ENCODE measurements at places on chromosomes 11 and 22.

DNA sequence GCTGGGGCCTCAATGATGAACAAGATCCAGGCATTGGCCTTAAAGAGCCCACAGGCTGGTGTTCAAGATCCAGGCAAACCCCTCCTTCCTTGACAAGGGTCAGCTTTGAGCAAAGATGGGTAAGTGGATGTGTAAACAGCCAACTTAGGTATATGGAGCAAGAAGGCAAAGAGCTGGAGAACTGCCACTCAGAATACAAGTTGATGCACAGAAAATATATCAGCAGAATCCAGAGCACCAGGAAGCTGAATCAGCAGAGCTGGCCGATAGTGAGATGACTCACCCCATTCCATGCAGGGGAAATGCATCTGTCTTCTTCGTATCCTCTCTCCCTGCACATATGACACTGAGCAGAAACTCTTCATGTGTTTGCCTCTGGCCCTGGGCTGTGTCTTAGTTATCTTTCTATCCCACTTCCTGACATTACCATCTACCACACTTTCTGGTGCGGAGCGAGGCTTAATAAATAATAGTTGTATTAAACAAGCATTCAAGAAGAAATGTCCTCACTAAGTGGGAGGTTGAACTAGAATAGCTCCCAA lies 57.8 kb downstream of the ENDOD1 start:
- no peak for DNase-seq

DNA sequence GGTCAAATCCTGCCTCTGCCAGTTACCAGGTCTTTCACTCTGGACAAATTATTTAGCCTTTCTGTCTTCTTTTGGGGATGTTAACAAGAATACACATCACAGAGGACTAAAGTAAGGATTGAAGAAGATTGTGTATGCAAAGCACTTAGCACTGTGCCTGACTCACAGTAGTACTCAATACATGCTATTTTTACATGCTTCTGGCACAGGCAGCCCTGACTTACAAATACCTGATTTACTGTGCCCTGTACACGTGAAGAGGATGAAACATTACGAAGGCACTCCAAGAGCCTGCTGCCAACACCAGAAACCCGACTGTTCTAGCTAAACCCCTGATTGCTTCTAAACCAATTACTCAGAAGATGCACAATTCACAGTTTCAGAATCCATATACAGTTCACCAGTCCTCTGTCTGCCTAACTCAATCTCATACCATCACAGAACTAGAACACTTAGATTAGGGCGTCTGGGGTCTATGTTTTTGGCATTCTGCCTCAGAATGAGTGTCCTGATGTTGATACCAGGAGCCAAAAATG lies 300.9 kb upstream of the DDI1 start:
- DNase-seq, result no peak

DNA sequence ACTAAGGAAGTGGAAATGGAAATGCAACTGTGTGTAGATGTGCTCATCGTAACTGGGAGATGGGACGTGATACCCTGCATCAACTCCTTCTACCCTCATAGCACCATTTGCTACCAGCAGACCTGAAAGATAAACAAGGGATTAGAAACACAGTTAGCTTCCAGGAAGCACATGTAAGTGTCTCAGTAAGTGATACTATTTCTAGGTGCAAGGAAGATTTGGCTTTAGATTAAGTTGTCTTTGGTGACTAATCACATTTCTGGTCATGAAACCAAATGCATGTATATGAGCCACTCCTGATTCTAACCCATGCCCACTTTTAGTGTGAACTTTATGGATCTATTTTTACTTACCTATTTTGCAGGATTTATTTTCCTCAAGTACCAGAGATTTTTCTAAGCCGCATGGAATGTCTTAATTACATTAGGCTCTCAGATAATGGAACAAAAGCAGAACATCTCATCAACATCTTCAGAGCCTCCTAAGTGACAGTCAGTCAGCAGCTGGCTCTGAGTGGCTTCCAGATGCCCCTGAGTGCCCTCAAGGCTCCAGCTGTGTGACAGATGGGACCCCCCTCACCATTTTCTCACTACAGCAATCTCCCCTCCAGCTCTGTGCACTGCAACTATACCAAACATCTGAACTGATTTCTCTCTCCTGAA lies 21.2 kb downstream of the SLC5A12 start:
- no peak for DNase-seq

DNA sequence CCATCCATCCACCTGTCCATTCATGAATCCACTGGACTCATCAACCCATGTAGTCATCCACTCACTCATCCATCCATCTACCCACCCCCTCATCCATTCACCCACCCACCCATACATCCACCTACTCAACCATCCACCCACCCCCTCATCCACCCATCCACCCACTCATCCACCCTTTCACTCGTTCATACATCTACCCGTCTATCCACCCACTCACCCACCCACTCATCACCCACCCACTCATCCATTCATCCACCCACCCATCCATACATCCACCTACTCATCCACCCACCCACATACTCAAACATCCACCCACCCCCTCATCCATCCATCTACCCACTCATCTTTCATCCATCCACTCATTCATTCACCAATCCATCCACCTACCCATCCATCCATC lies 37.7 kb downstream of the RTL6 start:
- DNase-seq, result peak; percentile 14

DNA sequence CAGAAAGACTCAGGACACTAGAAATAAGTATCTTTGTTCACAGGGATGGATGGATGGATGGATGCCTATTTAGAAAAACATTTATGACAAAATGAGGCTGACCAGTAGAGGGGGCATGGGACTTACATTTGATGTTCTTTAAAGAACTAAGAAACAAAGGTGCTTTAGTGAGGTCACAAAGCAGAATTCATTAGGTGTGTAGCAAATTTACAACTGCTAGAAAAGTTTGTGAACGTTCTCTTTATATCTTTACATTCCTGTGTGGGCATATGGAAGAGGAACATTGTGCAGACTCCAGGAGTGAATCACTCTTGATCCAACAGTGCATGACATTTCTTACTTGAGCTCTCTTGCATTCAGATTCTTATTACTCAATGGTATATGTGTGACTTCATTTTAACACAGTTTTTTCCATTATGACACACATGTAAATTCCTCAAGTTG lies 15.8 kb upstream of the SIK2 start:
- peak; percentile 37 for DNase-seq

GRCh38 chr22:36961626-36962025 lies 48.2 kb downstream of the CSF2RB start:
- no peak for DNase-seq

DNA sequence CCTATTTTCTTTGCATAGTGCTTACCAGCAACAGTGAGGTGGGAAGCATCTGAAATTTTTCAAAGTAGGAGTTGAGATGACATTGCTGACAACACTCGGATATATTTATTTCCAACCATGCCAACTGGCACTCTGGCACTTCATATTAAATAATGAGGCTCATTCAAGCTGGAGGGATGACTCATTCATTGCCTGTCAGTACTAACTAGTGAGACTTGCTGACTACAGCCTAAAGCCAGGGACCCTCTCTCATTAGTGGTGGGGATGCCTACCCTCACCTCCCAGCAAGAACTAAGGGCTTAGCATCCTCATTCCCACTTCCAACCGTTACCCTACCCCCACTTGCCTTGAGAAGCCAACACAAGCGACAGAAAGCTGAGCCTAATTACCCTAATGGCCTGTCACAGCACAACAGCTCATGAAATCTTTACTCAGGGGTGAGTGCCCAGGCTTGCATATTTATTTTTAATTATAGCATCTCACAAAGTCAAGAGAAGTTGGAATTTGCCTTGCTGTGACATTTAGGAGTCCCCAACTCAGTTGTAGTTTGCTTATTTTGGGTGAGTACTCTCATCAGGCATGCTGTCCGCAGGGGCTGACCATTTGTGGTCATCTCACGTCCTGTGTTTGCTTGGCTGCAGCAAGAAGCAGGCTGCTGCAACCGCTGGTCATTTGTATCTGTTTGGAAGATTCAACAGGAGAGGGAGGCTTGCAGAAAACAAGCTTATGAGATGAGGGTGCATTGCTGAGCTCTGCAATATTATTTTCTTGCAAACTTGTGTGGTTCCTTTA lies 181.6 kb upstream of the POU2AF2 start:
- no peak for DNase-seq

GRCh38 chr11:47234669-47235100 lies 13.9 kb downstream of the ACP2 start:
- DNase-seq, result peak; percentile 16

- DNase-seq, result no peak
Observed at GRCh38 chr11:128714123-128714522, 20.3 kb downstream of the FLI1 start.

GRCh38 chr11:119434591-119435330 lies 11.8 kb upstream of the THY1 start:
- no peak for DNase-seq

GRCh38 chr11:77199137-77199745 lies 71.2 kb downstream of the MYO7A start:
- DNase-seq, result no peak

- DNase-seq, result no peak
Observed at GRCh38 chr11:45176996-45177395, 30.6 kb downstream of the PRDM11 start.

- no peak for DNase-seq
Observed at GRCh38 chr11:2812371-2812991, 73.1 kb downstream of the CDKN1C start.

- no peak for DNase-seq
Observed at GRCh38 chr22:31295831-31296657, 3.8 kb upstream of the PIK3IP1 start.

DNA sequence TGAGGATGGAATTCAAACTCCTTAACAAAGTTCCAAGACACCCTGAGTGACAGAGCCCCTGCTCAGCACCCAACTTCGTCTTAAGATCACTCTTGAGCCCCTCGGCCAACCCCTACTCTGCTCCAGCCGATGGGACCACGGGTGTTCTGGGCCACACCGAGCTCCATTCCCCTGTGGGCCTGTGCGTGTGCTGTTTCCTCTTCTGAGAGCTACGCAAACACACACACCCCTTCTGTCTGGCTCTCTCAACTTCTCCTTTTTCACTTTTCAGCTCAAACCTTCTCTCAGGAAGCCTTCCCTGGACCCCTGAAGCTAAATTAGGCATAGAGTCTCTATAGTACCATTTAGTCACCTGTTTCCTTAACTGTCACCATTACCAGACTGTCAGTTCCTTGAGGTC lies 37.5 kb upstream of the NNMT start:
- no peak for DNase-seq

DNA sequence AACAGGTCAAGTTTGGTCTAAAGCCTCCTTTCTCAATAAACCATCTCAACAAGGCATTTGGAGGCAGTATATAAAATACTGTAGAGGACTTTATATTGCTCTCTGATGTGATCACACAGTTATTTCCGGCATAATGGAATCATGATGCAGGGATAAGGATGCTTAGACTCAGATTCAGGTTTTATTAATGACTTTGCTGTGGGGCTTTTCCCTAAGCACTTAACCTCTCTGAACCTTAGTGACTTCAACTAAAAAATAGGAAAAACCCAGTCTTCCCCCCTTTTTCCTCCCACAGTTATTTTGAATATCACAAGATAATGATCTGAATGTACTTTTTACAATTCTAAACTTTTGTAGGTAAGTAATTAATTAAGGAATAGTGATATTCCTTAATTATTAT lies 94.8 kb upstream of the TENM4 start:
- no peak for DNase-seq

GRCh38 chr22:27840436-27840835 lies 38.9 kb upstream of the MN1 start:
- no peak for DNase-seq

GRCh38 chr11:83220260-83220659 lies 26.7 kb downstream of the ANKRD42 start:
- DNase-seq, result no peak

DNA sequence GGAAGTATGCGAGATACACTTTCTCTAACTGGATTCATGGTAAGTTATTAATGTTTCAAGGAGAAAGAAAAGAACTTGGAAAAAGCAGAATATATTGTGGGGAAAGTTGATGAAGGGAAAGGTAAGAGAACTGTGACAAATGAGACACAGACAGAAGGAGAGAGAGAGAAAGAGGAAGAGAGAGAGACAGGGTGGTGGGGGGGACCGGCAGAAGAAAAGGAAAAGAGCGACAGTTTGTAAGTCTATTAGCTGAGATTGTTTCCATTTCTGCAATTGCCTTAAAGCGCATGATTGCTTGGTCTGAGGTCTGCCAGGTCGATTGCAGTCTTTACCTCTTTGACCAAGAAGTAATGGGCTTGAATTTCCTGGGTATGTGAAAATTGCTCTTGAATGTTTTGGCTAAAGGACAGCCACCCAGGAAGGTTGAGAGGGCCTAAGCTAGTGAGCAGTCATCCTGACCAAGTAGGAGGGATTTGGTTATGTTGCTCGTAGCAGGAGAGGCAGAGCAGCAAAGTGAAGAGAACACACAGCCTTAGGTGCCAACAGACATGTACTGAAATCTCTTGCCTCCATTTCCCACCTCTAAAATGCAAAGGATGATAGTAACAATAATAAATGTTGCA lies 23.6 kb upstream of the TMA7B start:
- no peak for DNase-seq

DNA sequence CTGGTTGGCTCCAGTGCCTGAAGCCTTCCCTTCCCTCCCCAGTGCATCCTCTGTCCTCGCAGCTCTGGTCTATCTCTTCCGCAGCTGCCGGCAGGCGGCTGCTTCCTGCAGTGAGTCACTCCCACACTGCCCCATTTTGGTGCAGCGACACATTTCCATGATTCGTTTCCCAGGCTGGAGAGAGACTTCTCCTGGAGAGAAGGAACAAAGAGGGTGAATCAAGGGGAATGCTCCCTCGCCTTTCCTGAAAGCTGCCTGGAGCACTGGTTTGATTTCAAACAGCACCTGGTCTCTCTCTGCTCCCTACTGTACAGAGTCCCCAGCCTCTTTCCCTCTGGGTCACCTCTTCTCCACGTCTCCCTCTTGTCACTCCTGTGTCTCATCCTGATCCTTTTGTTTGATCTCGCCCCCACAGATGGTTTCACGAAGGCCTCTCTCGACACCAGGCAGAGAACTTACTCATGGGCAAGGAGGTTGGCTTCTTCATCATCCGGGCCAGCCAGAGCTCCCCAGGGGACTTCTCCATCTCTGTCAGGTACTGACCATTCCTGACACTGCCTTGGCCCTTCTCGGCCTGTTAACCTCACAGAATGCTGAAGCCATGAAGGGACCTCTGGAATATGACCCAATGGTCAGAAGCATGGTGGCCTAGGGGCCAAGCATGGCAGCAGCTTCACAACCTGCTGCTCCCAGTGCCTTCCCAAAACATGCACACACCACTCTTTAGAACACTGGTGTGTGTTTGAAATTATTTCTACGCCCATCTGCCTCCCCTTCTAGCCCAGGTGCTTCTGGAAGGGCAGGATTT lies at the start of gene TMA7B:
Gene TMA7B (plus strand): TSS at position 758 of the 808 bp plus-strand sequence. CDS start 3,978 bp downstream, outside the sequence.
- DNase-seq, result no peak

GRCh38 chr11:127531167-127531566 lies 530.6 kb upstream of the KIRREL3 start:
- no peak for DNase-seq

GRCh38 chr11:8258784-8259183 lies 4.9 kb downstream of the LMO1 start:
- no peak for DNase-seq

- no peak for DNase-seq
Observed at GRCh38 chr11:58513747-58514367, 6.0 kb upstream of the OR5B21 start.

Measured in activated T-cell treated with anti-CD3 and anti-CD28 coated beads for 4 hours (primary cell).